ACHN (cell line): ENCODE measurements at places on chromosomes 7 and 10.

- DNase-seq: no peak
These were observed 34.0 kb downstream of the AHCYL2 start for GRCh38 chr7:129258649-129259389.

GRCh38 chr7:103929901-103930311 lies 59.6 kb downstream of the RELN start:
- no peak for DNase-seq

DNA sequence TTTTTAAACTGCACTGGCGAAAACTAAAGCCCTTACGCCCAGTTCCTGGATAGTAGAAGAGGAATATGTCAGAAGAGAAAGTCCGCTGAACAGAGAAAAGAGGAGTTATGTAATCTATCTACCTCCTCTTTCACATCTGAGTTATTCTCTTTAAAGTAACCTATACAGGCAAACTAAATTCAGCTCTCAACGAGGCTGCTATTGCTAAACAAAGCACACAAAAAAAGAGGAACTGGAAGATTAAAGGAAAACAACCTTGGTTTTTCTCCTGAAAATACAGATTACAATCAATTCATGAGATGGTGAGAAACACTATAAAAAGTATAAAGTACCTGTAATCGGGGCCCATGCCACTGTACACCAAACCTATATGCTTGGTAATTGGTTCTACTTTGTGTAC lies 5.8 kb downstream of the PSMA2 start:
- DNase-seq: no peak

DNA sequence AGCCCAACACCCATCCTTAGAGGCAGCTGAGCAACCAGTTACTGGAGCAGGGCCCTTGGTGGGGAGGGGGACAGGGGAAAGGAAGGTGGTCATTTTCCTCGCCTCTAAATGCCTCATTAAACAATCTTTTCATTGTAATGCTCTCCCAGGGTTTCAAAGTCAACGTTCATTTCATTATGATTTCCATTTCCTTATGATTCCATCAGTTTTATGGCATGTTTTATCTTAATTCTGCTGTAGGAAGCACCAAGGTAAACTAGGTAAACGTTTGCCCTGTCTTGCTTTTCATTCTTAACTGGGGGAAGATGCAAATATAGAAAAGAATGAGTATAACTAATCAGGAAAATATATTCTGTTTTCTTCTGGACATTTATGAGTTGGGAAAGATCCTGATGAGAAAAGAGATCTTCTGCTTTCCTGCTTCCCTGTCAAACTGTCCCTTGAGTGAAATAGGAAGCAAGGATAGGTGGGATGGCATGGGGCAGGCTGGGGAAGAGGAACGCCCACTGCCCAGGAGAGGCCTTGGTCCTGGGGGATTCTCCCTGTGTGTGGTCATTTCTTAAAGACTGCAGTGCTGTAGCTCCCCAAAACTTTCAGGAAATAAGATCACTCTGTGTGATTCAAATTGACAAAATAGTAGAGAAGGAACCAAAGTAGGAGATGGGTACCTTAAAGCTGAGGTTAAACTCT lies 20.5 kb upstream of the TMEM236 start:
- DNase-seq: no peak

DNA sequence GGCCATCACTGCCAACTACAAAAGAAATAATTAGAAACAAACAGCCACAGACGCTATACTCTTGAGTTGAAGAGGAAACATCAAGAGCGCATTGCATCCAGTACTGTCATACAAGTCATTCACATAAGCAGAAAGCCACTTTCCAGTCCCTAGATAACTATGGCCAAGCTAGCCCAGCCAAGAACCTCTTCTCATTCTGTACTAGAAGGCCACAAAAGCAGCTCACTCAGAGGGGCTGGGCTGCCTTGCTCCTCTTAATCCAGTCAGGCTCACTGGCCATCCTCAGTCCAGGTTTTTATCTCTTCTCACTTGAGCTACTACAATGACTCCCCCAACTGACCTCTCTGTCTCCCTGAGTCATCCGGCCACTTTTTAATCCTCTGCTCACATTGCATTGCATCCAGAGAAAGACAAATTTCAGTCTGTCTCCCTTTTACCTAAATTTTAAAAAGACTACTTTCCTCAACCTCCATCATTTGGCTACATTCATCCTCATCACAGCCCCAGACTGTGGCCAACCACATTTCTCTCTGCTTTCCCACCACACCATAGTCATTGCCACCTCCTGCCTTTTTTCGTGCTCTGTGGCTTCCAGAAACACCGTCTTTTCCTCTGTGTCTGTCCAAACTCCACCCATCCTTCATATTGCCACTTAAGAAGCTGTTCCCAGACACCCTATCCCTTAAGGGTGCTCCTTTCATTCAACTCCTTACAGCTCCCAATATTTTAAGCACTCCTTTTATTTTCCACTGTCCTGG lies 25.0 kb downstream of the PPP1R3C start:
- DNase-seq: no peak

DNA sequence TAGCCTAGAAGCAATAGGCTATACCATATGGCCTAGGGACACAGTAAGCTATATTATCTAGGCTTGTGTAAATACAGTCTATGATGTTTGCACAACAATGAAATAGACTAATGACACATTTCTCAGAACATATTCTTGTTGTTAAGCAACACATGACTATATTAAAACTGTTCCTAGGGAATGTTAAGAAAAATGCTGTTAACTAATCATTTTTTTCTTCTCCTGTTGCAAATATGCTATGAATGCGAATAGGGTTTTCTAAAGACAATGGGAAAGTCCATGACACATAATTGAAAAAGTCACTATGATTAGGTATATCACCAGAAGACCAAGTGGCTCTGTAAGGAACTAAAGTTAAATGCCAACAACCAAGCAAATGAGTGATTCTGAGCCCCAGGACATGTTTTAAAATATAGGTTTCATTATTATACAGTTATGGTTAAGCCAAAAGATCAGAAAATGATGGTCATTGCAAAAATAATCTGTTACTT lies 454.0 kb upstream of the SORCS1 start:
- DNase-seq: no peak

GRCh38 chr10:124539935-124540641 lies 78.5 kb downstream of the LHPP start:
- peak; percentile 34 for DNase-seq

GRCh38 chr10:98460837-98461499 lies 14.2 kb upstream of the HPS1 start:
- peak; percentile 93 for DNase-seq
